ENCODE measurements at places on chromosomes 7 and 10. TPM values are rescaled to one million over a fixed set of nuclear protein-coding genes. Genes with fewer than 3 reads are reported as not detected.

Gene ASB15
- polyA plus RNA-seq = not detected

Gene PIK3CG
- polyA plus RNA-seq = 0.61 TPM

Gene SLC13A1
- not detected for polyA plus RNA-seq

Gene RPEL1
- polyA plus RNA-seq = not detected

Gene CHN2
- polyA plus RNA-seq = 4.1 TPM

Gene PSTK
- 4.7 TPM for polyA plus RNA-seq

Gene RNLS
- 7.0 TPM for polyA plus RNA-seq

Gene VPS37D
- polyA plus RNA-seq = 1.3 TPM

Gene ITIH5
- 1.9 TPM for polyA plus RNA-seq

Gene ORAI2
- polyA plus RNA-seq = 48.9 TPM

Gene LAMB1
- 95.9 TPM for polyA plus RNA-seq

Gene DYDC2
- 17.3 TPM for polyA plus RNA-seq
